ENCODE measurements at places on chromosomes 1 and 21. TPM values are rescaled to one million over a fixed set of nuclear protein-coding genes. Genes with fewer than 3 reads are reported as not detected.

Gene DMAP1
- total RNA-seq, result 106 TPM

Gene MARK1
- total RNA-seq, result 8.0 TPM

Gene ETV3L
- not detected for total RNA-seq

Gene CD34
- 18.5 TPM for total RNA-seq

Gene HIVEP3
- total RNA-seq, result 8.3 TPM

Gene PRCC
- total RNA-seq, result 43.3 TPM

Gene SH2D5
- total RNA-seq, result not detected

Gene C1orf87
- not detected for total RNA-seq

DNA sequence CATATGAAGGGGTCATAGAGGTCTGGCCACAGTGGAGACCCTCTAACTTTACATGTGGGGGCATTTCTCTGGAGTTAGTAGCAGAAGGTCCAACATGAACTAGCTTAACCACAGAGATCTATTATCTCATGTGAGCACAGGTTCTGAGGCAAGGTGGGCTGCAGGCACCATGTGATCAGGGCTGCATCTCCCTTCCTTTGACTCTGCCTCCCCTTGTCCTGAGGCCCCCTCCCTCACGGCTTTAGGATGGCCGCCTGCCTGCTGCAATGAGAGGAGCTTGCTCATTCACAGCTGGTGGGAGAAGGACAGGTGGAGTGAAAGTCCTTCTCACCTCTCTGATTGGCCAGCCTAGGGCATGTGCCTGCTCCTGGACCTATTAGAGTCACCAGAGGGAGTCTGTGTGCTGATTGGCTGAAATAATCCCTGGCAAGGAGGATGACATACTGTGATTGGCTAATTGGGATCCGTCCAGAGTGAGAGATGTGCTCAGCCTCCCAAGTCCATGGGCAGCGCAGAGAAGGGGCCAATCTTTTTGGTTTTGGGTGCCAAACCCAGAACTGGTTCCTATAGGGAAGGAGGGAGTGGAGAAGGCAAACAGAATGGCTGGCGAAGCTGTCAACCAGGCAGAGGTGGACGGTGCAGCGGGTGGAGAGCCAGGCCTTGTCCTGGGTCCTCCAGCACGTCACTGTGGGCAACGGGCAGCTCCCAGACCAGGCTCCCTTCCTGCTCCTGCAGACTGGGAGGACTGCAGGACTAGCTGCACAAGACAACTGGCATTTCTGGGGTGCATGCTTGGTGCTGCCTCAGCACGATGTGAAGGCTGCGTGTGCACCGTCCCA, 39.4 kb upstream of the C1orf174 start:
- H3K4me3 ChIP-seq, result no peak overlapping the region
- H3K36me3 ChIP-seq, result no peaks in the 10 kb centered on the region
- DNase-seq, result no peak
- no peaks in the 10 kb centered on the region for H3K27me3 ChIP-seq
- H3K4me1 ChIP-seq, result no peaks in the 10 kb centered on the region

- DNase-seq, result peak; percentile 52
- H3K36me3 ChIP-seq, result no peaks in the 10 kb centered on the region
- H3K27me3 ChIP-seq, result no peaks in the 10 kb centered on the region
- H3K4me3 ChIP-seq, result no peak overlapping the region
Measured at GRCh38 chr1:157803851-157804250, 16.1 kb downstream of the FCRL1 start.

DNA sequence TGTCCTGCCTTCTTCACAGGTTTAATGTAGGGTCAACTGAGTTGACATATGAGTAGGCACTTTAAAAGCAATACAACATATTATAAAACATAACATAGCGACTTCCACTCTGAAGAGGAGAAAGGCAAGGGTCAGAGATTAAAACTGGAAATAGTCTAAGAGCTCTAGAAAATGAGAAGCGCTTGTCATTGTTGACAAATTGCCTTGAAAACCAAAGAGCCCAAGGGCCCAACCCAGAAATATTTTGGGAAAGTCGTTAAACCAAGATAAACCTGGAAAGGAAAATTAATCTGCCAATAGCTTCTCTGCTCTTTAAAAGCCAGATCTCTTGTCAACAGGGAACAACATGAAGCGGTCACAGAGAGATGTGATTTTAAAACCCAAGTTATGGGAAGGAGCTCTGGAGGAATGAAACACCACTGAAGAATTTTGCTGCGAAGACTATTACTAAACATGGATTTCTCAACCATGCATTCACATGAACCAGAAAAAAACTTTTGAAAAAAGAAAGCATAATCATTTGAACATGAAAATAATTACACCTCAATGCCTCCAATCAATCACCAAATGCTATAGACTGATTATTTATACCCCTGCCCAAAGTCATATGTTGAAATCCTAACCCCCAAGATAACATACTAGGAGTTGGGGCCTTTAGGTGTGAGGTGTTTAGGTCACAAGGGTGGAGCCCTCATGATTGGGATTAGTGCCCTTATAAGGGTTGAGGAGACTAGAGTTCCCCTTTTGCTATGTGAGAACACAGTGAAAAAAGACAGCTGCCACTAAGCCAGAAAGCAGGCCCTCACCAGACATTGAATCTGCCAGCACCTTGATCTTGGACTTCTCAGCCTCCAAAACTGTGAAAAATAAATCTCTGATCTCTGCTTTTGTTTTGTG, 33.0 kb upstream of the MTF1 start:
- no peak overlapping the region for H3K4me3 ChIP-seq
- no peaks in the 10 kb centered on the region for H3K27me3 ChIP-seq
- no peak overlapping the region for H3K27ac ChIP-seq
- H3K4me1 ChIP-seq, result no peaks in the 10 kb centered on the region
- H3K36me3 ChIP-seq, result no peaks in the 10 kb centered on the region
- no peak for DNase-seq

DNA sequence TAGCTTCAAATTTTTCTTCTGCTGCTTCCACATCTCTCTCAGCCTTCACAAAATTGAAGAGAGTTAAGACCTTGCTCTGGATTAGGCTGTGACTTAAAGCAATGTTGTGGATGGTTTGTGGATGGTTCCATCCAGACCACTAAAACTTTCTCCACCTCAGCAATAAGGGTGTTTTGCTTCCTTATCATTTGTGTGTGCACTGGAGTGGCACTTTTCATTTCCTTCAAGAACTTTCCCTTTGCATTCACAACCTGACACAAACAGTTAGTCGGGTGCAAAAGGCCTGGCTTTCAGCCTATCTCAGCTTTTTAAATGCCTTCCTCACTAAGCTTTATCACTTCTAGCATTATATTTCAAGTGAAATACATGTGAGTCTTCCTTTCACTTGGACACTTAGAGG, 30.3 kb downstream of the DENND1B start:
- H3K27me3 ChIP-seq, result no peaks in the 10 kb centered on the region
- peaks cover 4% of the 10 kb centered on the region for H3K4me1 ChIP-seq
- H3K27ac ChIP-seq, result no peak overlapping the region
- H3K36me3 ChIP-seq, result no peaks in the 10 kb centered on the region
- DNase-seq, result no peak

DNA sequence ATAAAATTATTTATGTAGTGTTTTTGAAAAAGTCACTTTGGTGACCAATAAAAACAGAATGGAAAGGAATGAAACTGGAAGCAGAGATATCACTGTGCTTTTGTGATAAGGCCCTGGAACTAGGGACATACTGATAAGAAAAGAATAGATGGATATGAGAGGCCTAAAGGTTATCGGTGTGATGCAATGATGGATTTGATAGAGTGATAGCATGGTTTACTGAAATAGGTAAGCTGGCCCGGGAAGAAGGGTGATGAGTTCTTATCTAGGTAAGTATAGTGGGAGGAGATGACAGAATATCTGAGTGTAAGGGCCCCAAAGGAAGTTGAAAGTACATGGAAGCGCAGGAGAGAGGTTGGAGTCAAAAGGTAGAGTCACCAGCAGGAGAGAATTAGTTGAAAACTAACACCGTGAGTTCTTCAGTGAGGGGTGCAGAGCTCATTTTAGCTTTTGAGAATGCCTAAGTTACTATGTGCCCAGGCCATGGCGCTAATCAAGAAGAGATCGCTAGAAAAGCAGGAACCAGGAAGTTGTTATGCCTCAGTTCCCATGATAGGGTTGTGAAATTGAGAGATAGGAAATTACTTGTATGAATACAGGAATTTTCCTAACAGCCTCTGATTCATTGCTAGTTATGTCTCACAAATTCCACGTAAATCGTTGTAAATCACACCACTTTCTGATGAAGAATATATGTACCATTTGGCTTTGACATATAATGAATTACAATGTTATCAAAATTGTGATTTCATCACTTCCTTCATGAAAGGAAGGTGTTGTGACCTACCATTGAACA, 115.3 kb downstream of the PLA2G4A start:
- no peak overlapping the region for H3K27ac ChIP-seq
- no peak overlapping the region for H3K4me3 ChIP-seq
- H3K4me1 ChIP-seq, result no peaks in the 10 kb centered on the region
- H3K27me3 ChIP-seq, result no peaks in the 10 kb centered on the region

DNA sequence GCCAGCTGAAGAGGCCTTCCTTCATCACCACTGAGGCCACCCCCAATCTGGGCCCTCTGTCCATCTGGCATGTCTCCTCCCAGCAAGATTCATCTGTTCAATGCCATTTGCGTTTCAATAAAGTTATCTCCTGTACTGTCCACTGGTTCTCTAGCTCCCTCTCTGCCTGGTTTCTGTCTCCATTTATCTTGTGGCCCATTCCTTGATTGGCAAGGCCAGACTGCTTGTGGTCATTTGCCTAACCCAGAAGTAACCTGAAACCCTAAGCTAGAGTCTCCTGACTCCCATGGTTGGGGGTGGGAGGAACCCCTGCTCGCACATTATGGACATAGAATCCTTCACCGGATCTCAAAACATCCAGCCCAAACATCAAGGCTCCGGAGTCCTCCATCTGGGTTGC, 2.1 kb upstream of the IPO9 start:
- no peak for DNase-seq
- no peak overlapping the region for H3K4me3 ChIP-seq
- no peaks in the 10 kb centered on the region for H3K27me3 ChIP-seq
- H3K27ac ChIP-seq, result no peak overlapping the region
- no peaks in the 10 kb centered on the region for H3K36me3 ChIP-seq

DNA sequence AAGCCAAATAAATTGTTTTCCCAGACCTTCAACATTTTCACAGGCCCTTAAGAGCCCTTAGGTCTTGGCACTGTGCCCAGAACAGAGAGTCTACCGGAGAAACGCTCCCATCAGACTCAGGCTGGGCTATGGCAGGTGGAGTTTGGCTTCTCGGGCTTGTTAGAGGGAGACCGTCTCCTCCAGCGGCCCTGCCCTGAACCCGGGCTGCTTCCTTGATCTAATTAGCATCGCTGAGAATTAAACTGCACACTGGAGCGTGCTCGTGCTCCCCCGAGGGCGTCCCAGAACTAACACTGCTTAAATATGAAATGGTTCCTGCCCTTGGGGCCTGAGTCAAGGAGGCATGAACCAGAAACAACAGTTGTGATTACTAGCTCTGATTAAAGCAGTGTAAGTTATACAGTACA, 634.4 kb downstream of the MATN1 start:
- no peaks in the 10 kb centered on the region for H3K4me1 ChIP-seq
- no peaks in the 10 kb centered on the region for H3K36me3 ChIP-seq
- no peak overlapping the region for H3K4me3 ChIP-seq
- no peaks in the 10 kb centered on the region for H3K27me3 ChIP-seq
- H3K27ac ChIP-seq, result no peak overlapping the region

- DNase-seq, result no peak
- H3K27ac ChIP-seq, result no peak overlapping the region
- no peaks in the 10 kb centered on the region for H3K27me3 ChIP-seq
- no peak overlapping the region for H3K4me3 ChIP-seq
- no peaks in the 10 kb centered on the region for H3K4me1 ChIP-seq
Measured at GRCh38 chr1:197150336-197151005, 4.0 kb upstream of the ASPM start.

- no peak overlapping the region for H3K4me3 ChIP-seq
- H3K27me3 ChIP-seq, result no peaks in the 10 kb centered on the region
- H3K4me1 ChIP-seq, result no peaks in the 10 kb centered on the region
- H3K27ac ChIP-seq, result no peak overlapping the region
- no peaks in the 10 kb centered on the region for H3K36me3 ChIP-seq
- no peak for DNase-seq
Measured at GRCh38 chr1:184145083-184145482, 93.6 kb downstream of the TSEN15 start.

Data from Peyer's patch (tissue), 4 donors.